T-helper 2 cell (primary cell): ENCODE measurements at places on chromosomes 4 and X.

GRCh38 chr4:82215039-82215438 lies 158.8 kb downstream of the HNRNPD start:
- DNase-seq, result no peak

DNA sequence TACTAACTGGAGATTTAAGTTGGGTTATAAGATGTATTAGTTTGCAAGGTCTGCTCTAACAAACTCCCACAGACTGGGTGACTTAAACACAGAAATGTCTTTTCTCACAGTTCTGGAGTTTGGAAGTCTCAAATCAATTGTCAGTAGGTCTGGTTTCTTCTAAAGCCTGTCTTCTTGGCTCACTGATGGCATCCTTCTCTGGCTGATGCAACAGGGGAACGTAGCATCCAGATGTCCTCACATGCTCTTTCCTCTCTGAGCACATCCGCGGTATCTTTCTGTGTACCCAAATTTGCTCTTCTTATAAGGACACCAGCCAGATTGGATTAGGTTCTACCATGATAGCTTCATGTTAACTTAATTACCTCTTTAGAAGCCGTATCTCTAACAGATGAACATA lies 63.2 kb upstream of the BMP3 start:
- DNase-seq, result no peak

- DNase-seq, result no peak
Observed at GRCh38 chrX:78029663-78030062, 60.2 kb upstream of the PGAM4 start.

DNA sequence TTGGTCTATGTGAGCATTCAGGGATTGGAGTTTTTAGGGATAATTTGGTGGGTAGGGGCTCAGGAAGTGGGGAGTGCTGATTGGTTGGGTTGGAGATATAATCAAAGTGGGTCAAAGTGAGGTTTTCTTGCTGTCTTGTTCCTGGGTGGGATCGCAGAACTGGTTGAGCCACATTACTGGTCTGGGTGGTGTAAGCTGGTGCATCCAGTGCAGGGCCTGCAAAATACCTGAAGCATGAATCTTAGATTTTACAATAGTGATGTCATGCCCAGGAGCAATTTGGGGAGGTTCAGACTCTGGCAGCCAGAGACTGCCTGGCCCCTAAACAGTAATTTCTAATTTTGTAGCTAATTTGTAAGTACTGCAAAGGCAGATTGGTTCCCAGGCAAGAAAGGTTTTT lies 665.6 kb upstream of the PRKX start:
- DNase-seq, result no peak

- no peak for DNase-seq
Observed at GRCh38 chrX:11399489-11400094, 106.4 kb downstream of the AMELX start.

DNA sequence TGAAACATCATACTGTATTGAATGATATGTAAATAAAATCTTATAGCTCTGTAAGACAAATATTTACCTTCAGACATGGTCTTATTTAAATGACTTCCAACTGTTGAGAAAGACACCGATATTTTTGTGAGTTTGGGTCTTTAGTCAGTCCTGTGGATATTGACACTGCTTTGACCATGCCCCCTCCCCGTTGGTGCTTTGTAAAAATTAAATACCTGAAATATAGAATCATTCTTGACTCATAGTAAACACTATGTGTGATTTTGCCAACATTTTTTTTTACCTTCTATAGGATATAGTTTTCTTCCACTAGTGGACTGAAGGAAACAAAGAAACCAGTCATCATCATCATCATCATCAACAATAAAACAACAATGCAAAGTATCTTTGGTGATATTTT lies 114.3 kb upstream of the HS3ST1 start:
- no peak for DNase-seq
